ENCODE measurements at places on chromosomes 1 and 21. TPM values are rescaled to one million over a fixed set of nuclear protein-coding genes. Genes with fewer than 3 reads are reported as not detected.

Gene PPM1J
- total RNA-seq: 22.6 TPM

Gene SPRR3
- not detected for total RNA-seq

DNA sequence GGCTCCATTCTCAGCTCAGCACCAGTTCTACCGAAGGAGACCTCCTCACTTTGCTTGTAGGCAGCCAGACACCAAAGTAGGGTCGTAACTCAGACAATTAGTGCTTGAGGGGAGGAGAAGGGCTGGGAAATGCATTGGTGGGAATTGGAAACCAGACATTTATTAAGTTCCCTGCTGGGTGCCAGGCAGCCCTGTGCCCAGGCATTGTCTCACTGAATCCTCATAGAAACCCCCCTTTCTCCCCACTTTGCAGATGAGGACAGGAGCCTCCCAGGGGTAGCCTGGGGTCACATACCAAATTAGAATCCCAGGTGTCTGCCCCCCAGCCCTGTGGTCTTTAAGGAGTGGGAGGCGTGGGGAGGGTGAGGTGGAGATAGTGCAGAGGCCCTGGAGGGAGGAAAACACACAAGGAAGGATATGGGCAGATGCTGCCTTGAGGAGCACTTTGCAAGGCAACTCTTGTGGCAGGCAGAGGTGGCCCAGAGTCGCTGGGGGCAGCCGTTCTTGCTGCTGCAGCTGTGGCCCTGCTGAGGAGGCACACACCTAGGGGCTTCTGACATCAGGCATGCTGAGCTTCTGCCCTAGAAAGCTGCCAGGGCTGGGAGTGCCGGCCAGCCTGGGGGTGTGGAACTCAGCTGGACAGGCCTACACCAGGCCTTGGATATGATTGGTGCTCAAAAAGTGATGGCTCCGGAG, 29.4 kb downstream of the CDK18 start:
- no peak for DNase-seq

DNA sequence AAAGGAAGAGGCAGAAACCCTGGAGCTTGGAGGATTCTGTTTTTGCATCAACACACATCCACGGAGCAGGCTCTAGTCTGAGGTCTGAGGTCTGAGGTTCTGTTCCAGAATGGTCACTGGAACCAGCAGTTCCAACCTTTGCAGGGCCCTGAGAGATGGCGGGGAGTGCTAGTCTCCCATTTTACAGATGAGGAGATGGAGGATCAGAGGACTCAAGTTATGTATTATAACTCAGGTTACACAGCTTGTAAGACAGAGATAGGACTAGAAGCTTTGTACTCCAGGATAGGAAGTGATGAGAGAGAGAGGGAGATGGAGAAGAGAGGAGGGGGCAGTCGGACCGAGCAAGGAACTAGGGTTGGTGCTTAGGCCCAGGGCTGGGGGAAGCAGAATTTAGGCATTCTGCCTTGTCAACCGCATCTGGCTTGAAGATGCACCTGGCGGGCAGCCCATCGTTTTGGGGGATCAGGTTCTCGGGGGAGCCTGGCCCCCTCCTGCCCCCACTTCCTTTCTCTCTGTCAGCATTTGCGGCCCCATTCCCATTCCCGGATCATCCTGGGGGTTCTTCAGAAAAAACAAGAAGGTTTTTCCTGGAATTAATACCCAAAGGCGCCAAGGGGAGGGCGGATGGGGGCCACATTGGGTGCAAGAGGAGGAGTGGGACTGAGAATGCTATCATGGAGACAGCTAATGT, 5.6 kb downstream of the PEAR1 start:
- DNase-seq: no peak

Gene RNU1-1
- 1,197 TPM for total RNA-seq

GRCh38 chr21:29449306-29449950, 150.7 kb downstream of the BACH1 start:
- no peak for DNase-seq

GRCh38 chr1:36467027-36467410, 2.8 kb upstream of the MRPS15 start:
- DNase-seq: no peak

DNA sequence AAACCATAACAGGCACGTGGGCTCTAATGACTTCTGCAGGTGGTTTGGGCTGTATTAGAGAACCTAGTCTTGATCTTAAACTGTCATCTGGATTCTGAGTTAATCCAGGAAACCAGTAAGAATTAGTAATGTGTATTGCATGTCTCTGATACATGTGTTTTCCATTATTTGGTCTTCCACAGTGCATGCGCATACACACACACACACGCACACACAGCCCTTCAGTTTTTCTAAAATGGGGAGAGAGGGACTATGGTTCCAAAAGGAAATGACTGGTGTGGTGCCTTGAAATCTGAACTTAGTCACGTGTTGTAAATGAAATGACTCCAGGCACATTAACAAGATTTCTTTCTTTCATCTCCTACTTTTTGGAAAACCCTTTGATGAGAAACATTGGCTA, 67.6 kb downstream of the OLFML2B start:
- DNase-seq: no peak

Data from WTC11 (cell line).